ENCODE measurements at places on chromosomes 11 and 22.

GRCh38 chr11:46237248-46238077 is 40.0 kb upstream of the CREB3L1 start:
- no peak for DNase-seq

DNA sequence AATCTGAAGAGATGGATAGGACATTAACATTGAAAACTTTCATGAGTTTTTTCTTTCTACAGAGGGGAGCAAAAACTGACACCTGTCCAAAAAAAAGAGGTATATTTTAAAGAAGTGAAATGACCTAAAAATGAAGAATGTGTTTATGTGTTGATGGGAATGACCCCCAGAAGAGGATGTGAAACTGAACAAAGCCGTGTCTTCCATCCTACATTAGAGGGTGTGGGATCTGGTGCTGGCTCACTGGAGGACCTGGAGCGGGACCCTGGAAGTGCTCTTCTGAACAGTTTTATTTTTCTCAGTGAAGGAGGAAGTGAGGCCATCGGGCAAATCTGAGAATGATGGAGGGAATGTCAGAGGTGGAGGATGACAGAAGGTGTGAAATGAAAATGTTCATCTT is 470.1 kb downstream of the NTM start:
- DNase-seq: no peak

GRCh38 chr22:29480512-29481264 is 670 bp downstream of the NEFH start:
- DNase-seq: no peak

- DNase-seq: no peak
Measured at GRCh38 chr11:72230764-72231365, 6.3 kb downstream of the INPPL1 start.

DNA sequence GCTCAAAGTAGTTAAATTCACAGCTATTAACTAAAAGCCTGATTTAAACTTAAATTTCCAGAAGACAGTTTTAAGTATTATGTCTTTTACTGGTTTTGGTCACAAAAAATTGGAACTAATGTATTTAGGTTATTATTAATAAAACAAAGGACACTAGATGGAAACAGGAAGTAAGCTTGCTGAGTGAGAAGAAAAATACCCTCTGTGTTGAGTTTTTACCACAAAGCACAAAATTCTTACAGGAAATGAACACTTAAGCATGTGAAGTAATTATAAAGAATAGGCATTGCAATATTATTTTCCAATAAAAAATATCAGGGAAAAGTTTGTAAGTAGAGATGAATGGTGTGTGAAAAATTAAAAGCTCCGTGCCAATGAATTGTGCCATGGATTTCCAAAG is 46.3 kb downstream of the PIK3C2A start:
- DNase-seq: no peak

GRCh38 chr11:117017456-117017855 is 80.8 kb downstream of the SIK3 start:
- DNase-seq: no peak

DNA sequence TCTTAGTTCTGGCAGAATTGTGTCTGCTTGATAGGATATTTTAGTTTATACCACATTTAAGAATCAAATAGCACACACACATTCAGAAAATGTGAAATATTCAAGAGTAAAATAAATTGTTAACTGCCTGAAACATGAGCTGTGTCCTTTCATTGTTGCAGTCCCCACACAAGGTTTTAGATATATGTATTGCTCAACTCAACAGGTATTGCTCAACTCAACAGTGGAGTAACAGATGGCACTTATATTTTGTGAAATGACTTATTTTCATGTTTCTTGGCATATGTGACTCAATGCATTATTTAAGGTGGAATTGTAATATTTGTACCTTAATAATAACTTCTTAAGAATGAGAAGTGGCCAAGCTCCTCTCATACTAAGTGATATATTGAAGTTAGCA is 760.3 kb downstream of the CNTN5 start:
- DNase-seq: no peak

DNA sequence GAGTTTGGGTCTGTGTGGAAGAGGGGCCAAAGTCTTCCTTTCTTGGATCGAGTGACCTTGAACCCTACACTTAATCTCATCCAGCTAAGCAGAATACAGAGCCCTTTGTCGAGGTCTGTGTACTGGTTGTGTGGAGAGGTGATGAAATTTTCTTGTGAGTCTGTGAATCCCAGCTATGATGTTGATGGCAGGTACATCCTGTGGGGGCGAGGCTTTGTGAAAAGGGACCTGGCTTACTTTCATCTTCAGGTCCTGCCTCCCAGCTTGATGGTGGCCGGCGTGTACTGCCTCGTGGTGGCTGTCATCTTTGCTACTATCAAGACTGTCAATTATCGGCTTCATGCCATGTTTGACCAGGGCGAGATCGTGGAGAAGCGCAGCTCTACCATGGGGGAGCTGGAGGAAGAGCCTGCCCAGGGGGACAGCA is 1.0 kb downstream of the PCNX3 start:
- DNase-seq: no peak

DNA sequence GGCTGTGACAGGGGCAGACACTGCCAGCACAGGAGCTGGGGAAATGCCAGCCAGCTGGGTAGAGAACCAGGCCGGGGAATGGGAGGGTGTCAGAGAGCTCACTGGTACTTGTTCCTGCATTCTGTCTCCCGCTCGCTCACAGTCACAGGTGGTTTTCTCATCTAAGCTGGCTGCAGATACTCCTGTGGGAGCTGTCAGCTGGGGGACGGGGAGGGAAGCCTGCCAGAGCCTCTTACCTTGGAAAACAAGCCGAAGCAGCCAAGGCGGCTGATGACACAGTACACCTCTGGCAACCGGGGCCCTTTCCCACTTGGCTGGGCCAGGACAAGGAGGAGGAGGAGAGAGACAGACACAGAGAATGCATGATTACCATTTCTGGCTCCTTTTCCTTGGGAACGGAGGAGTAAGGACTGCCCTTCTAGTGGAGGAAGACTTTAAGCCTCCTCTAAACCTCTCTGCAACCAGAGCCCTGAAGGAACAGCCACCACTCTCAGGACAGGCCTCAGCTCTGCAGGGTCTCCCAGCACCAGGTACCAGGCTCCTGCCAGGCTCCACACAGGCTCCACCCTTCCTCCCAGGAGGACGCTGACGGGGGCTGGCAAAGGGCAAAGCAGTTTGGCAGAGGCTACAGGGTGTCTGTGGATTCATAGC is 25.1 kb downstream of the RPL27A start:
- no peak for DNase-seq

GRCh38 chr11:64619811-64620380 is 28.9 kb downstream of the SLC22A12 start:
- DNase-seq: no peak

- no peak for DNase-seq
Measured at GRCh38 chr11:113705871-113706655, at the start of gene TMPRSS5. TSS of gene TMPRSS5 (minus strand) at chr11:113706308. CDS start at chr11:113706224, 84 bp downstream.
